ENCODE measurements at places on chromosomes 5 and 9.

DNA sequence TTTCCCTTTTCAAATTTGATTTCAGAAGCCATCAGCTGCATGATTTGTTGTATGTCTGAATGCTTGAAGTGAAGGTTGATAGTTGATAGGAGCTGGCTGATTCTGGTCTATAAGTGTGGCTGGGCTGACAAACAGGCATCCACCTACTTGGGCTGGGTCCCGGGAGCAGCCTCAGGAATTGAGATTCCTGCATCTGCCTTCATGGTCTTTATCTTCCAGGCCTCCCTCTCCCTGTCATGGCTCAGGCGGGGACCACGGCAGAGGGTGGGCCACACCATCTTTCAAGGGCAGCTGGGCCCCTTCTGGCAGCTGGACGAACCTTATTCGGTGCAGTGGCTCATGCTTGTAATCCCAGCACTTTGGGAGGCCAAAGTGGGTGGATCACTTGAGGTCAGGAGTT is 55.9 kb downstream of the ROPN1L start:
- no peak for DNase-seq

GRCh38 chr5:178371362-178372111 is 138.9 kb upstream of the PHYKPL start:
- no peak for DNase-seq

- no peak for DNase-seq
Measured at GRCh38 chr5:11396917-11397316, 507.3 kb downstream of the CTNND2 start.

GRCh38 chr9:109290385-109290784 is 30.5 kb downstream of the EPB41L4B start:
- no peak for DNase-seq

DNA sequence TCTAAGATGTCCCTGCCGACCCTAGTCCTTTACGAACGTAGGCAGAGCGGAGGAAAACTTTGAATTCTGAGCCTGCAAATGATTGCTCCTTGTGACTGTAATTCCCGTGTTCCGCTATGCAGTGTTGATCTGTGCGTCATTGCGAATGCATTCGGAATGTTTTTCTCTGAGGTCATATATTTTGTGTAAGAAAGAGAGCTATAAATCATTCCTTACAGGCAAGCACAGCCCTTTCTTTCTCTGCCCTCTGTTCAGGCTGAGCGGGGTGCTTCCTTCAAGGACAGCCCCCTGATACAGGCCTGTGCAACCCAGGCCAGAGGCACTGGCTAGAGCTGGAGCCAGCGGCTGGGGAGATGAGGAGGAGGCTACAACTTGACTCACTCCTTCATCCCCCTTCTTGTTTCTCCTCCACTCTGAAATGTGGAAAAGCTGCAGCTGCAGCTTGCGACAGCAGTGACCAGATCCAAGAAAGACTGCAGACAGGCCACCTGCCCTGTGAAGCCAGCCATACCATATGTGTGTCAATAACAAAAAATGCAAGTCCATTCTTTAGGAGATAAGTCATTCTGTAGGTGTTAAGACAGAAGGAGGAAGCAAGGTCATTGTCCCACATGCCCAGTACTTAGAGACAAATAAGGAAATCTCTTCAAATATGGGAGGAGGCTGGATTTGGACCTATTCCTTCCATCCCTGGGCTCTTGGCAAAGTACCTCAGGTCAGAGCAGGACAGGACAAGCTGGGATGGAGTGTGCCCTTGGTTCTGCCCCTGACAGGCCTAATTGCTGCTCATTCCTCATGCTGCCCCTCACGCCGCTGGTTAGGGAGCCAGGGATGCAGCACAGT is 345.7 kb upstream of the WWC1 start:
- no peak for DNase-seq

- DNase-seq = no peak
Measured at GRCh38 chr5:109907731-109908130, 218.0 kb downstream of the MAN2A1 start.

DNA sequence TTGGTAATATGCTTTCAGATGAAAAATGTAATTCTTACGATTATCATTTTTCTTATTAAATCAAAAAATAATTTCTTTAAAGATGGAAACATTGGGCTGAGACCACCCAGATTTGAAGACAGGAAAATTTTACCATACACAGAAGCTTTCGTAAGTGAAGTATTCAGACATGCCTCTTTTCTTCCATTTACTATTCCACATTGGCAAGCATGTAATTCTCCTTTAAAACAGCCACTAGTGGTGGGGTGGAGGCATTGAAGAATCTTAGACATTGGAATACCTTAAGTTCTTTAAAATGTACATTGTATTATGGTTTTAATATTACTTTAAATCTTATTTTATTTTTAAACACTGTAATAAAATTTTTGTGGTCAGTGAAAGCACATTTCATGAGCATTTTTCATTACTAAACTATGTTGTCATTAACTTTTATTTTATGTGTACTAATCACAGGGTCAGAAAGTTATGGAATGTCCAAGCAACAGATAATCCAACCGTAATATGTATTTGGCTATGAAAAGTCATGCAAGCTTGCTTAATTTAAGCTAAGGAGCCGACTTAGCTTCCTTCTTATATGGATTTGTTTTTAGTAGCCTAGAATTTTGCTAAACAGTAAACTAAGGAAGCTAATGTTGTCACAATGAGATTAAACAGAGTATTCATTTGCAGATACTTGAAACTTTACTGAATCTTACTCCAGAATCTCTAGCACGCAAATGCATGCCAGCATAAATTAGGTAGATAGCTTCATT is 97.4 kb upstream of the ALDH1A1 start:
- DNase-seq = no peak
